Sciatic nerve (tissue), 2 donors: ENCODE measurements at places on chromosomes 12 and 14. TPM values are rescaled to one million over a fixed set of nuclear protein-coding genes. Genes with fewer than 3 reads are reported as not detected.

GRCh38 chr12:5371631-5372030 lies 60.3 kb upstream of the NTF3 start:
- DNase-seq = no peak

KLHL42 gene
- total RNA-seq = 31.8 TPM

CLEC12A gene
- total RNA-seq = 2.0 TPM

DNA sequence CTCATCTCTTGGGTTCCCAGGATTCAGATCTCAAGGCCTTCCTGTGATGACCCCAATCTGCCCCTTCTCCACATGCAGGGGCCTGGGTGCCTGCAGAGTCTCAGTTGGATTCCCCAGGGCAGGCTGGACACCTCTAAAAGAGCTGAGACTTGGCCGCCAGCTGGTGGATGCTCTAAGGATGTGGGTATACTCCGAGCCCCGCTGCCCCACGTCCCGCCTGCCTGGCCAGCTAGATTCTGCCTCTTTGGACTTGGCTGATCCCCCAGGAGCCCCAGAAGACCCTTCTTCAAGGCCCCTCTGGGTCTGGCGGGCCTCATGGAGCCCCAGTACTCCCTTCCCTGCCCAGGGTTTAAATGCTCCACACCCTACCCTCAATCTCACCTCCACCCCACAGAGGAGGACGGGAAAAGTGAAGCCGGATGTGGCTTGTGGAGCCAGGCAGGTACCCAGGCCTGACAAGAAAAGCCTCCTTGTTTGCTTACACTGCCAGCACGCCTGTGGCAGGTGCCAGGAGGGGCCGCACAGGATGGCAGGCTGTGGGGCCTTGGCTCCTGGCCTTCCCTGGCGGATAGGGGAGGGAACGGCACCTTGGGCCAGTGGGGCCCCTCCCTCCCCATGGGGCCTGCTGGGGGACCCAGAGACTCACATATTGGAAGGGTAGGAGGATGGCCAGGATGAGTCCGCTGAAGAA lies 15.1 kb downstream of the FAIM2 start:
- no peak for DNase-seq

- no peak for DNase-seq
These were observed 303.0 kb downstream of the DAD1 start for GRCh38 chr14:22285991-22286390.

FAIM2 gene
- total RNA-seq = 107 TPM

- no peak for DNase-seq
These were observed 42.1 kb downstream of the MVK start for GRCh38 chr12:109615556-109616229.
